Effector memory CD4-positive, alpha-beta T cell (primary cell): ENCODE measurements at places on chromosomes 13 and 19.

DNA sequence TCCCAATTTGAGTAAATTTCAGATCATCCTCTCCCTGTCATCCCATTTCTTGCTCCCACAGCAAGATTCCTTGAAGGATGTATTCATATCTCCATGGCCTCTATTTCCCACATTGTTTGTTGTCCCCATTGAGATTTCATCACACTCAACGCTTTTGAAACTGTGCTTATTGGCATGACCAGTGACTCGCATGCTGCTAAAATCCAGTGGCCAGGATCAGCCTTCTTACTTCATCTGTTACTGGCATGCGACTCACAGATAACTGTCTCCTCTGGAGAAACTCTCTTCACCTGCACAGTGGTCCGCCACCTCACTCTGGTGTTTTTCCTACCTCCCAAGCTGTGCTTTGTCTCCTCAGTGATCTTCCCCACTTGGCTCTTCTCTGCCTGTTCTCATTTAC, 95.8 kb downstream of the WASF3 start:
- no peak for DNase-seq

- peak; percentile 40 for DNase-seq
These were observed 9.7 kb upstream of the GIPC1 start for GRCh38 chr19:14505488-14506239.

- DNase-seq = no peak
These were observed 70.6 kb downstream of the ATP11A start for GRCh38 chr13:112760435-112760834.

- no peak for DNase-seq
These were observed 31.1 kb downstream of the RB1 start for GRCh38 chr13:48334534-48335127.

- DNase-seq = no peak
These were observed 480.4 kb downstream of the FOXO1 start for GRCh38 chr13:40186041-40186440.

- DNase-seq = no peak
These were observed 732 bp downstream of the SELENOV start for GRCh38 chr19:39515551-39516191.

- no peak for DNase-seq
These were observed 71.7 kb upstream of the WASF3 start for GRCh38 chr13:26485786-26486185.

GRCh38 chr13:28181413-28181812, 43.1 kb downstream of the PAN3 start:
- no peak for DNase-seq

GRCh38 chr13:101425623-101426022, 9.3 kb upstream of the NALCN start:
- no peak for DNase-seq

- DNase-seq = no peak
These were observed 30.9 kb upstream of the CYP2B6 start for GRCh38 chr19:40960062-40960685.

DNA sequence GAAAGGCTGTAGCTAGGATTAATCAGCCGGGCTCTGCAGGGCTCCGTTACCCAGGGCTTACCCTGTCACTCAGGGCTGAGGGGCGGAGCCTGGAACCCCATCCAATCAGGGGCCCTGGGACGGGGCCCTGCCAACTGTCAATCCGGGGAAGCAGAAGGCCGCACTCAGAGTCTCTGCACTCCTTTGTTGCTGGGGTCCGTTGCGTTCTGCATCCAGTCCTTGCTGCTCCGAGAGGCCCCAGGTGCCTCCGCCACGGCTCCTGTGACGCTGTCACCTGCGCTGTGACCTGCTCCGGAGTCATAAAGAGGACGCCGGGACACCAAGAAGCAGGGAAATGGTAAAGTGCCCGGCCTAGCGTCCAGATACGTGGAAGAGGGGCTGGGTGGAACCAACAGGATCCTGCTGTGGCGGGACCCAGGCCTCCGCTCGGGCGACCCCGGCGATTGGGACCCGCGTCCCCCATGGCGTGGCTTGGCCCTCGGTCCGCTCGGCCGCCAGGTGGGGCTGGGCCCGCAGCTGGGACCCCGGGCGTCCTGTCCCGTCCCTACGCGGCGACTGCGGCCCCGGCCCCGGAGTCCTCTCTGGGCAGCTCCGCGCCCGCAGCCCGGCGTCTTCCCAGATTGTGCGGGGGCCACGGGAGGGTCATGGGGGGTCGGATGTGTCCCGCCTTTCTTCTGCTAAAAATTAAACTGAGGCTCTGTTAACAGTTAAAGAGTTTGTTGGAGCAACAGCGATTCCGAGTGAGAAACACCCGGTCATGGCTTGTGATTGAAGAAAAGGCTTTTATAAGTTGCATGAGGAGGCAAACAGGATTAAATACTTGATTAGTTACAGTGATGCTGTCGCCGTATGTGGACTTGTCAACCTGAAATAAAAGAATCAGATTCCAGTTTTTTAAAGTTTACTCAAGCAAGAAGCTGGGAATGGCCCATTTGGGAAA, at the start of gene ZNF491:
ZNF491 (plus strand) TSS at position 133 of the 940 bp plus-strand sequence. CDS start 7,431 bp downstream, outside the sequence.
- peak; percentile 76 for DNase-seq

GRCh38 chr19:5293612-5294378, 46.8 kb downstream of the PTPRS start:
- no peak for DNase-seq

GRCh38 chr19:58546019-58546530, 2.2 kb downstream of the TRIM28 start:
- no peak for DNase-seq

DNA sequence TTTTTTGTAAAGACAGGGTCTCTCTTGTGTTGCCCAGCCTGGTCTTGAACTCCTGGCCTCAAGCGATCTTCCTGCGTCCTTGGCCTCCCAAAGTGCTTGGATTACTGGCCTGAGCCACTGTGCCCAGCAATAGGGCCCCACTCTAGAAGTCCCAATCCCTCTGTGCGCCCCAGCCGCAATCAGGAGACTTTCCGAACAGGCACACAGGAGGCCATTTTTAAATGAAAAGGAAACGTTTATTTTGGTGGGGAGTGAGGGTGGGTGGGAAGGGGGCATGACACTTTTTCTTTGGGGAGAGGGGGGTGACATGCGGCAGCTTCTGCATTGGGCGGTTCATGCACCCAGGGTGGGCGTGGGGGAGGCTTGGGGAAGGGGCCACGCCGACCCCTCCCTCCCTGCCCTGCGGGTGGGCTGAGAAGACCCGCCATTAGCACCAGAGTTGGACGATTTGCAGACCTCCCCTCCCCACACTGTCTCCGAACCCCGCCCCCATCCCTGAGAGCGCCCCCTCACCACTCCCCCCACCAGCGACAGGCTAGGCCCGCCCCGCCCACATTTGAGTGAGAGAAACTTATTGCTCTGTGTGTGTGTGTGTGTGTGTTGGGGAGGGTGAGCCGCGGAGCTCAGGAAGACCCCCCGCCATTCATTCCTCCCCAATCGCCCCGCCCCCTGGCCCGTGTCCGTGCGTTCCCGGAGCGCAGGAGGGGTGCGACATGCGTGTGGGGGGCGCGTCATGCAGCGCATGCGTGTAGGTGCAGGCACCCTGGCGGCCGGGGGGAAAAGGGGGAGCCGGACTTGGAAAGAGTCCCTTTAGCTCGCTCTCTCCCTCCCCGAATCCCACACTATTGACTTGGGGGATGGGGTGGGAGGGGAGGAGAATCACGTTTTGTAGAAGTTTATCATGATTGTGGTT, 17.2 kb downstream of the KCNC3 start:
- no peak for DNase-seq
